ENCODE measurements at places on chromosomes 7 and 10.
A peak's percentile ranks its signal among the peaks of the same experiment; 100 is the strongest.

- H3K4me3 ChIP-seq: no peak overlapping the region
- peak; percentile 15 for DNase-seq
- no peaks in the 10 kb centered on the region for H3K36me3 ChIP-seq
- peaks cover 3% of the 10 kb centered on the region for H3K27me3 ChIP-seq
Observed at GRCh38 chr10:24575481-24576002, 148.1 kb downstream of the ARHGAP21 start.

- peak overlapping the region; percentile 49 for H3K4me3 ChIP-seq
- no peaks in the 10 kb centered on the region for H3K27me3 ChIP-seq
- DNase-seq: peak; percentile 65
- peak overlapping the region; percentile 72 for H3K27ac ChIP-seq
- peaks cover 51% of the 10 kb centered on the region for H3K4me1 ChIP-seq
Observed at GRCh38 chr10:104049504-104050250, 36.0 kb downstream of the COL17A1 start.

DNA sequence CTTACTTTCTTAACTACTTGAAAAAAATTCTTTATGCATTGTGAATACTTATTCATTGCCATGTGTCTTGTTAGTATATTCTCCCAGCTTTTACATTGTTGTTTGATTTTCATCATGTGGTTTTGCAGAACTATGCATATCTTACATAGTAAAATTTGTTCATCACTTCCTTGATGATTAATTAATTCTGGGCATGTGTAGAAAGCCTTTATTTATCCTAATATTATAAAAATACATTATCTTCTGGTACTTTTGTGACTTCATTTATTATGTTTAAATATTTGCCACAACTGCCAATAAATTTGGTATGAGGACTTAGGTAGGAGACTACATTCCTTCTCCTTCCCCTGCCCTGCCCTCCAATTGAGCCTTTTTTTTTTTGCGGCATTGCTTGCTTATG, 166.0 kb upstream of the ZNF32 start:
- 0 out of 2 replicates have a peak overlapping the region, but pooled peaks have one; percentile 92 for H3K27ac ChIP-seq
- no peaks in the 10 kb centered on the region for H3K27me3 ChIP-seq
- no peak for DNase-seq
- no peaks in the 10 kb centered on the region for H3K36me3 ChIP-seq
- H3K4me3 ChIP-seq: 0 out of 2 replicates have a peak overlapping the region, but pooled peaks have one; percentile 79

DNA sequence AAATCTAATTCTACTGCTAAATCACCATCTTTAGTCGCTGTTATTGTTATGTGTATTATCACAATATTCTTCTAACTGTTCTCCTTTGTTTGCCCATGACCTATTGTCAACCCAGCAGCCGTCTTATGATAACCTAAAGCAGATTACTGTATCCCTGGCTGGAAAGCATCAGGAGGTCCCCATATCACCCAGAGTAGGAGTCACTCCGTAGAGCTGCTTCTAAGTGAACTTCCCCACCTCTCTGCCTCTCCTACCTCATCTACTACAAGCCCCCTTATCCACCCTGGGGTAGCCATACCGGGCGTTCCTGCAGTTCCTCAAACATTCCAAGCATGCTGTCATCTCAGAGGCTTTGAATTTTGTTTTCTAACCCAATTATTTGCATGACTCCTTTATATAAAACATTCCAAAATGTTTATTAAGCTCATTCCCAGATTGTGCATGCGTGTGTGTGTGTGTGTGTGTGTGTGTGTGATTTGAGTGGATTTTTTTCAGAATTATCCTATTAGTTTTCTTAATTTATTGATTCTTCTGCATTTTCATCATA, 39.7 kb downstream of the POU6F2 start:
- no peak overlapping the region for H3K4me3 ChIP-seq
- H3K27me3 ChIP-seq: no peaks in the 10 kb centered on the region
- no peaks in the 10 kb centered on the region for H3K4me1 ChIP-seq
- DNase-seq: no peak

DNA sequence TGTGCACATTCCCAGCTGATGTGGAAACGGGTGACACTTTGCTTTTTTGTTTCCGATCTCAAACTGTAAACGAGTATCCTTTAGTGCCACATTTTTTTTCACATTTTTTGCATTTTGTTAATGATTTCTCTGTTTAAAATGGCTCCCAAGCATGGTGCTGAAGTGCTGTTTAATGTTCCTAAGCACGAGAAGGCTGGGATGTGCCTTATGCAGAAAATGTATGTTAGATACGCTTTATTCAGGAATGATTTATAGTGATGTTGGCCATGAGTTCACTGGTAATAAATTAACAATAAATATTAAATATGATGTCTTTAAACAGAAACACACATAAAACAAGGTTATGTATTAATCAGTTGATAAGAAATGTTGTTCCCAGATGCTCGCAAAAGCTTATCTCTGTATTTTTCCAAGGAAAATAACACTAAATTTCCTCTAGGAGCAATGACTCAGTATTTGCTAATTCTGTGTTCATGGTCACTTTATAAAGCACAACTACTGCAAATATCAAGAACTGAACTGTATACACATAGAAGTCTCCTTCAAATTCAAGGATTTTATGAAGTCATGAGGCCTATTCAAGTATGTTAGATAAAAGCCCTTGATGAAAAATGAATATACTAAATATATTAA, 305.9 kb upstream of the SMIM30 start:
- H3K4me1 ChIP-seq: peaks cover 6% of the 10 kb centered on the region
- H3K27ac ChIP-seq: no peak overlapping the region
- no peaks in the 10 kb centered on the region for H3K36me3 ChIP-seq

GRCh38 chr10:48684463-48684791, 246 bp upstream of the WDFY4 start:
- H3K4me3 ChIP-seq: no peak overlapping the region
- no peak for DNase-seq
- H3K36me3 ChIP-seq: no peaks in the 10 kb centered on the region
- peaks cover 31% of the 10 kb centered on the region for H3K27me3 ChIP-seq
- no peak overlapping the region for H3K27ac ChIP-seq

- H3K36me3 ChIP-seq: no peaks in the 10 kb centered on the region
- H3K4me3 ChIP-seq: no peak overlapping the region
- H3K4me1 ChIP-seq: no peaks in the 10 kb centered on the region
- no peak overlapping the region for H3K27ac ChIP-seq
- no peak for DNase-seq
Observed at GRCh38 chr7:14403587-14403986, 414.1 kb upstream of the ETV1 start.

- peaks cover 5% of the 10 kb centered on the region for H3K36me3 ChIP-seq
- DNase-seq: peak; percentile 99
- H3K4me1 ChIP-seq: peaks cover 64% of the 10 kb centered on the region
- peak overlapping the region; percentile 45 for H3K4me3 ChIP-seq
- peak overlapping the region; percentile 86 for H3K27ac ChIP-seq
- peaks cover 5% of the 10 kb centered on the region for H3K27me3 ChIP-seq
Observed at GRCh38 chr7:131895541-131896164, 339.2 kb upstream of the PODXL start.

GRCh38 chr7:132723506-132724081, 147.3 kb upstream of the PLXNA4 start:
- H3K4me3 ChIP-seq: no peak overlapping the region
- no peak for DNase-seq
- H3K36me3 ChIP-seq: peaks cover 13% of the 10 kb centered on the region
- H3K27me3 ChIP-seq: peaks cover 33% of the 10 kb centered on the region
- no peaks in the 10 kb centered on the region for H3K4me1 ChIP-seq

GRCh38 chr10:74677951-74678350, 148.4 kb upstream of the KAT6B start:
- H3K4me3 ChIP-seq: no peak overlapping the region
- peaks cover 18% of the 10 kb centered on the region for H3K36me3 ChIP-seq
- H3K27me3 ChIP-seq: no peaks in the 10 kb centered on the region
- no peak overlapping the region for H3K27ac ChIP-seq
- H3K4me1 ChIP-seq: 0 out of 2 replicates have a peak, but pooled peaks cover 6% of the 10 kb centered on the region

DNA sequence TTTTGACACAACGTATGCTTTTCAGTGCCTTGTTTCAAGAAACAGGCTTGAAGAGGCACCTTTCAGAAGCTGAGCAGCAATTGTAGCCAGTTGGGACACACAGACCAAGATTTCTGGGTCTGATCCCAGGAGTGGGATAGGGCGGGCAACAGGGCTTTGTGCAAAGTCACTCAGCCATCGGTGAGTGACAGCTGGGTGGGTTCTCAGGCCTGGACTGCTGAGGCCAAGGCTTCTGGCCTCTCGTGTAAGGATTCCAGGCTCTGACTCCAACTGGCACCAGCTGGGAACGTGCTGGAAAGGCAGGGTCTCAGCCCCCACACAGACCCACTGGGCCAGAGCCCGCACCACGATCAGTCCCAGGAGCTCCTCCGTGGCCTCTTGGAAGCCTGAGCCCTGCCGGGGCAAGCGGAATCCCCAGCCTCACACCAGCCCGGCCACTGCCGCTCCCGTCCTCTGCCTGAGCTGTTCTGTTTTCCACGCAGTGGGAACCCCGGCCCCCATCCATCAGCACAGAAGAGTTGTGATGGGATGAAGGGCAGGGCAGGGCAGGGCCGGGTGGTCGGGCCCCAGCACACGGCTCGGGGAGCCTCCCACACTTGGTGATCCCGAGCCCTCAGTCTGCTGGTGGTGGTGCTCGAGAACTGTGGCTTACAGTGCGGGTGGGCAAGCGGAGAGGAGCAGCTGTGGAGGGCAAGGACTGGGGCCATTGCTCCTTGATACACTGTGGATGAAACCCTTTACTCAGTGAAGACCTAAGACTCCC, 46.8 kb downstream of the VIPR2 start:
- H3K36me3 ChIP-seq: peaks cover 13% of the 10 kb centered on the region
- no peak for DNase-seq
- H3K27ac ChIP-seq: no peak overlapping the region
- no peaks in the 10 kb centered on the region for H3K27me3 ChIP-seq
- no peaks in the 10 kb centered on the region for H3K4me1 ChIP-seq
- H3K4me3 ChIP-seq: no peak overlapping the region

DNA sequence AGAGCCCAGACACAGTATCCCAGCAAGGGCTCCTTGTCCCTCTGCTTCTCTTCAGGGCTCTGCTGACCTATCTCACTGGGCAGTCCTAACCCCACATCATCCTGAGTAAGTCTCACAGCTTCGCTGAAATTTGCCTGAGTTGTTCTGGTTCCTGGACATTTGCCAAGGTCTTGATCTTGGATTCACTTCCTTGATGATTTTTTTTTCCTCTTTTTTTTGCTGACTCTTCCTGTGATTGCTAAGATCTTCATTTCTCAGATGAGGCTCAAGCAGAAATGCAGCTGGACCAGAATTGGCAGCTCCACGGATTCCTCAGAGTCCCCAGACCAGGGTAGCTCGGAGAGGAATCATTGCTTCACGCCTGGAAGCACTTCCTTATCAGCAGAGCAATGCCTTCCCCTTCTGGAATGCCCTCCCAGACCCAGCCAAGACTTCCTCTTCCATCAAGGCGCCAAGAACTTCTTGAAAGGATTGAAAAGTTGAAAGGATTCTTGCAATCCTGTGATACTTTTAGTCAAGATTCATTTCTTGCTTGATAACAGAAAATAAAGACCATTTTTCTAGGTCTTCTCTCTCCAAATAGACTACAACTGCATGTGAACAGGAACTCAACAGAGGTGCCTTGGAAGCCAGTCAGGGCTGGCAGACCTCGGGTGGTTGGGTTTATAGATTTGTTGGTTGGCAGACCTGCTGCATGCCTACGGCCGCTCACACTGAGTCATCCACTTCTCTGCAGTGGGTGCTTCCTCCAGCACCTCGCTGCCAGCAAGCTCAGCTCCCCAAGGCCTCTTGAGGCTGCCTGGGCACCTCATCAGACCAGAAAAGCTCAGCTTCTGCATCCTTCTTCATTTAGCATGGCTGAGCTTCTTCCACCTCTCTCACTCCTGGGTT, 8.8 kb upstream of the AFAP1L2 start:
- H3K36me3 ChIP-seq: no peaks in the 10 kb centered on the region
- H3K27ac ChIP-seq: no peak overlapping the region
- no peak overlapping the region for H3K4me3 ChIP-seq
- peak; percentile 20 for DNase-seq

DNA sequence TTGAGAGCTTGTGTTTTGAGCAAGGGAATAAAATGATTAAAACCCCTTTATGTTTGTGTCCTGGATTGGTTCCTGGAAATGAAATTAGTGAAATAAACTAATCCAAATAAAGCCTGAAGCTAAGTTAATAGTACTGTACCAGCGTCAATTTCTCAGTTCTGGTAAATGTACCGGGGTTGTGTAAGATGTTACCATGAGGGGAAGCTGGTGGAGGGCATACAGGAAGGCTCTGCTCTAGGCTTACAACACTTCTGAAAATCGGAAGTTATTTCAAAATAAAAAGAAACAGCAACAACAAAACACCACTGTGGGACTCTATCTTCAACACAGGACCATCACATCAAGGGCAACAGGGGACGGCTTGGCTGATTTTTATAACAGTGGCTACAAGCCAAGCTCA, 257.0 kb downstream of the CREB5 start:
- no peaks in the 10 kb centered on the region for H3K36me3 ChIP-seq
- no peak overlapping the region for H3K4me3 ChIP-seq
- H3K27me3 ChIP-seq: no peaks in the 10 kb centered on the region
- no peaks in the 10 kb centered on the region for H3K4me1 ChIP-seq
- H3K27ac ChIP-seq: no peak overlapping the region

DNA sequence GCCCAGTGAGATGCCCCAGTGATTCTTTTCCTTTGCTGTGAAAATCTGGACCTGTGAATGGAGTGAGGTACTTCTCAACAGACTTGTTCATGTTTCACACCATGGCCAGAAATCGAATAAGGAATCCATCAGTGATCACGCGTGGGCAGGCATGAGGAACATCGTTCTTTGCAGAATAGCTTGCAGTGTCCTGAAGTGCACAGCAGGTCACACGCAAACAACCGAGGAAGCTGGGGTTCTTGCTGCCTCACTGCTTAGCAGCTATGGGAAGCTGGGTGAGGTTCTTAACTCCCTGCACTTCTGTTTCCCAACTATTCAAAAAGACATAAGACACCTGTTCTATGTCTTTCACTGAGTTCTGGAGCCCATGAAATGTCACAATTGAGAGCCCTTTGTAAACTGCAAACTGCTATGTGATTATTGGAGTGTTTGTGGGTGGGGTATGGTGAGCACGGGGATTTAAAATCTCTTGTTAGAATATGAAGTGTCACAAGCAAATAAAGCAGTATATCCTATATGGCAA, 253.4 kb downstream of the KIAA1217 start:
- H3K4me1 ChIP-seq: peaks cover 63% of the 10 kb centered on the region
- peak overlapping the region; percentile 90 for H3K27ac ChIP-seq
- no peaks in the 10 kb centered on the region for H3K36me3 ChIP-seq
- no peak for DNase-seq
- H3K4me3 ChIP-seq: no peak overlapping the region

DNA sequence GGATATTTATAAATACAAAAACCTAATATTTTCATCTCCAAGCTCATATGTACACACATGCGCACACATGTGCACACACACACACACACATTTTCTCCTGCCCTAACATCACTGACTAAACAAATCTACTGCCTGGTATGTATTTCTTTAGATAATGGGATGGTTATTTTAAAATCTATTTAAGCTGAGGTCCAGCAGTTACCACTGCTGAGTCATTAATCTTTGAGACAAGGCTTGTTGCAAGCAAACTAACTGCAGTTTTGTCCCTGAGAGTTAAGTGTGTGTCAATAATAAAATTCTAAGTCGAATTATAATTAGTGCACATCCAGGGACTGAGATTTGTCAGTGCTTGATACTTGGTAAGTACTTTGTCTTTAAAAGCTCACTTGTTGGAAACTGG, 135.1 kb downstream of the VPS50 start:
- no peak for DNase-seq
- H3K27ac ChIP-seq: no peak overlapping the region
- no peaks in the 10 kb centered on the region for H3K36me3 ChIP-seq
- H3K27me3 ChIP-seq: no peaks in the 10 kb centered on the region
